Hematopoietic multipotent progenitor cell treated with erythropoietin and hydrocortisone succinate and interleukin-3 and kit ligand, for 15 days (in vitro differentiated cells): ENCODE measurements at places on chromosomes 7 and 10.

GRCh38 chr7:156614434-156615264 is 25.9 kb upstream of the RNF32 start:
- no peak for DNase-seq

DNA sequence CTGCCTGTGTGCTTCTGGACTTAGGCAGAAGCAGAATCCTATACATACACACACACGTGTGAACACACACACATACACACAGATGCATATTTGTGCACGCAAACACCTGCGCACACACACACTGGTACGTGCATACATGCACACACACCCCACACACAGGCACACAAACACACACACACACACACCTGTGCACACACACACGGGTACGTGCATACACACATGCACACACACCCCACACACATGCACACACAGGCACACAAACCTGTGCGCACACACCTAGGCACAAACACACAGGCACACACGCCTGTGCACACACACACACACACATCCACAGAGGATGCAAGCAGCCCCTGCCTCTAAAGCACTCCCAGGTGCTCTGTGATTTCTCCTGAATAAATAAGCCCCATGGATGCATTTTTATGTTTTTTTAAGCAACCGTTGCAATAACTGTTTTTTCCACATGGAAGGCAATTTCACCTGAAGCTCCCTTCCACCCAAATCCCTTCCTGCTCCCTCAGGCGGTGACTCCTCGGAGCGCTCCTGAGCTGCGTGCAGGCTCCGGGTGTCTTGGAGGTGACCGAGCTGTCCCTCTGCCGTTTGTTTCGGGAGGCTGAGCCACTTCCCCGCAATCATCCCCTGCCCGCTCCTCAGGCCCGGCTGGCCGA is 41.5 kb upstream of the PDGFA start:
- no peak for DNase-seq

DNA sequence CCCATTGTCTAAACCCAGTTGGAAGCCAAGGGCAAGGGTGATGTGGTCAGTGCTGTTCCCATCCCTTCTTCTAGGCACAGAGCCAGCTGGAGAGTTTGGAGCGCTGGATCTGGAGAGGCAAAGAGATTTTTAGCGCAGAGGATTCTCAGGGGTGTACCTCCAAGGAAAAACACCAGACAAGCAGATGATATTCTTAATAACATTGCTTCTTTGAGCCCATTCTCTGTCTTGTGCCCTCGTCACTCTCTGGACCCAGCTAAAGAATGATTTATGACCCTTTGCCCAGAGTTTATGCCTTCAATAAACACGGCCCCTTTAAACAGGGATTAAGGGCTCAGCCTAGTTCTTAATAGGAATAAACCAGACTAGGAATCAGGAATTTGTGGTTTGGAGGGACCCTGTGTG is 4.7 kb upstream of the HIP1 start:
- no peak for DNase-seq

GRCh38 chr7:76269895-76270294 is 32.6 kb upstream of the HSPB1 start:
- no peak for DNase-seq

- DNase-seq = no peak
Observed at GRCh38 chr7:102079140-102080018, 207.3 kb upstream of the SH2B2 start.

DNA sequence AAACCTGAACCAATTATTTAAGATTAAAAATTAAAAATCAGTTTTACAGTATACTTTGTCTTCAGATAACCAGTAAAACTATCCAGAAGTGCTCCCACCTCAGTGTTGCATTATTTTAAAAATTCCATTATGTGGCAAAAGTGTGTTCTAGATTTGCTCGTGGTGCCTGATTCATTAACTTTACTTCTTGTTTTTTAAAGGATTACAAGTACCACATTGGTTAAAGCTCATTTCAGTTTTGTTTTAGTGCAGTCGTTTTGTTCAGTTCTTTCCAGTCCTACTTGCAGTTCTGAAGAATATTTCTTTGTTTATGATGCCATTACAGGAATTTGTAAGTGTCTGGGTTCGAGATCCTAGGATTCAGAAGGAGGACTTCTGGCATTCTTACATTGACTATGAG is 69.0 kb downstream of the SNX10 start:
- no peak for DNase-seq

DNA sequence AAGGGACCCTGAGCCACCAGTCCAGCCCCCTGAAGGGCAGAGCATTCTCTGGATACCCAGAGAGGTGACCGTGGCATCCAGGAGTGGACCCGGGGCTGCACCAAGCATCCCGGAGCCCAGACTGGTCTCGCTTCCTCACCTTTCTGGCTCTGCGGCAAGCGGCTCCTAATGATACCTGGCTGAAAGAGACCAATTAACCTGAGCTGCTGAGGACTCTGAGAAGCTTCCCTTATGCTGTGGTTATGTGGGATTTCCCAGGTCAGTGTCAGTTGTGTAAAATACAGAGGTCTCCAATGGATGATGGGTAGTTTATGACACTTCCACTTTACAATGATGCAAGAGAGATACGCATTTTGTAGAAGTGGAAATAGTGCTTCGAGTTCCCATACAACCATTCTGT is 51.5 kb downstream of the PFKFB3 start:
- no peak for DNase-seq

DNA sequence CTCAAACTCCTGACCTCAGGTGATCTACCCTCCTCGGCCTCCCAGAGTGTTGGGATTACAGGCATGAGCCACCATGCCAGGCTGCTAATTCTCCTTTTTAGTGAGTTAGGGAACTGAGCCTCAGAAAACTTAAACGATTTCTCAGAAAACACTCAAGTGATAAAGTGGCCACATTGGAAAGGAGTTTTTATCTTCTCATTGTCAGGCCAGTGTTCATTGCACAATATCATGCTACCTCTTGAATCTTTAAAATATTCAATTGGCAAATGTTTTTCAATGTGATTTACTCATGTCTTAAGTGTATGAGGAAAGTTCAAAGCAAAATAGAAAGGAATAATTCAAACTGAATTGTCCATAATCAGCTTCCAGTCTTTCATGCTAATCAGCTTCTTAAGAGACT is 80.7 kb downstream of the ITGB8 start:
- DNase-seq = no peak

- no peak for DNase-seq
Observed at GRCh38 chr10:119644205-119644814, 6.9 kb upstream of the BAG3 start.

DNA sequence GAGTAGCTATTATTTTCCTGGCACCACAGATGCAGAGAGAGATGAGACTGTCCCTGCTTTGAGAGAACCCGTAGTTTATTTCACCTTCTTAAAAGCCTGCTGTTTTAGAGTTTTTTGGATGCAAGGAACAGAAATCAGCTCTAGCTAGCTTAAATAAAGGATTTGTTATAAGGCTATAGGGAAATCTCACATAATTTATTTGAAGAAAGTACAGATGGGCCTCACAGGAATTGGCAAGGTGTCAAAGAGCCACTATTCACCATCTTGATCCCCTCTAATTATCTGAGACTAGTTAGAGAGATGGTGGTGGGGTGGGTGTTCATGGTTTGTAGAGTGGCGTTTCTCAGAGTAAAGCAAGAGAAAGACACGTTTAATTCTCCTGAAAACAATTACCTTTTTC is 7.3 kb downstream of the KMT2E start:
- DNase-seq = no peak

DNA sequence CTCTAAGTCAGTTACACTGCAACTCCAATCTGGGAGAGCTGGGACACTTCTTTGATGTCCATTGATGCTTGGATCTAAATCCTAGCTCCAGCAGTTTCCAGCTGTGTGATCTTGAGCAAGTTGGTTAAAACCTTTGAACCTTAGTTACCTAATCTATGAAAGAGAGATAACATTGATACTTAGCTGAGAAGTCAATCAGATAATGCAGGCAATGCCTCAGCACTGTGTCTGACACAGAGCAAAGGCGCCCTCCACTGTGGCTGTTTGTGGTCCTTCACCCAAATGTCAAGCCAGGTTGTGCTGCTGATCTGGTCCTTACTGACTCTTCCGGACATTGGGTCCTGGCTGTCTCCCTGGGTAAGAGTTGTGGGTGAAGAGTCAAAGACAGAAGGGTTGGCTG is 20.2 kb downstream of the DNTT start:
- no peak for DNase-seq

- no peak for DNase-seq
Observed at GRCh38 chr10:97580421-97581367, 3.5 kb upstream of the HOGA1 start.

GRCh38 chr10:130140425-130140824 is 4.2 kb downstream of the GLRX3 start:
- no peak for DNase-seq

- no peak for DNase-seq
Observed at GRCh38 chr7:151009327-151010036, 14.8 kb downstream of the ATG9B start.

DNA sequence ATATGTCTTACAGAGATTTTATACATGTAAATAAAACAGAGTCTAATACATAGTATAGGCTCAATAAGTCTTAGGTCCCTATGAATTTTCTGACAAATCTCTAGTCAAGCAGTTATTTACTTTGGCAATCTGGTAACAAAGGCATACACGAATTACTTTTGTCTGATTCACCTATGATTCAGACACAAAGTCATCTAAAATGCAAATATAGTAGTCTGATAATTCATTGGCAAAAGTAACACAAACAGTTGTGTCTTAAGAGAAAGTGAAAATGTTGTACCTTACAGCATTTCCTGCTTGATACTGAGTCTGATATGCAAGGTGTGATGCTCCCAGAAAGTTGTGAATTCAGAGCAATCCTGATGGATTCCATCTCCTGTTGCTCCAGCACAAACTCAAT is 209.4 kb upstream of the PRSS1 start:
- no peak for DNase-seq

GRCh38 chr7:724298-724697 is 2.2 kb upstream of the DNAAF5 start:
- DNase-seq = no peak

GRCh38 chr7:141563956-141564623 is 12.9 kb downstream of the AGK start:
- no peak for DNase-seq
